ENCODE measurements at places on chromosomes 16 and 17.

DNA sequence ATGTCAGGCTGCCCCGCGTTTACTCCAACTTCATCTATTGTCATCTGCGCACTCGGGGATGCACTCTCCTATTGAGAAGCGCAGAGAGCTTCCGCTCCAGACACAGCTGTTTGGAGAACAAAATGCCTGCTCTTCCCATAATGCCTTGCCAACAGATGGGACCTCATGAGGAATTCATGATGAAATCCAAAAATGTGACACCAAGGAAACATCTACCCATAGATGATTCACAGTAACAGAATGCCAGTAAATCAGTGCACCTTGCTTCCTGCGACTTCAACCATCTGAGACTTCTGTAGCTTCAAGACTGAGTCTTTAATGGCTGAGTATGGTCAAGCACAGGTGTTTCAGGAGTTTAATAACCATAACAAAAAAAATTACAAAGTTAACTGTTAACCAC lies 1144.9 kb upstream of the GOT2 start:
- no peak for DNase-seq

- DNase-seq = peak; percentile 2
These were observed 123.8 kb downstream of the GOSR1 start for GRCh38 chr17:30600830-30601494.

DNA sequence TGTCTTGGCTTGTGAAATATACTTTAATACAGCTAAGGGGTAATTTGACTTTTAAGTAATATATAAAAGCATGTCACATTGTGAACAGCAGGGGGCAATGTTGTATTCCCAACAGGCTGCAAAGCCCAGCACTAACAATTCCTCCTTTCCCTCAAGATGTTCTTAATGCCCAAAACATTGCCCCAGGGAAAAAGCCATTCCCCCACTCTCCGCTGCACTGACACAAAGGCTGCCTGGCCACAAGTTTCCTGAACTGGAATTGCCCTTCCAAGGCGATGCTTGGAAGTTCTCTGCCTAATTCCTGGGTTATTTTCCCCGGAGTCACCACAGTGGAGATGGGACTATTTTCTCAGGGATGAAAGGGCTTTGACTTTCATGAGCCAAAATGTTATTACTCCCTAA lies 27.2 kb downstream of the CLEC16A start:
- DNase-seq = no peak

- DNase-seq = no peak
These were observed 92.1 kb upstream of the HLF start for GRCh38 chr17:55172612-55173011.

- no peak for DNase-seq
These were observed 88.4 kb downstream of the USP32 start for GRCh38 chr17:60303406-60304099.

GRCh38 chr16:85735225-85735635 lies 15.7 kb downstream of the C16orf74 start:
- DNase-seq = peak; percentile 44

DNA sequence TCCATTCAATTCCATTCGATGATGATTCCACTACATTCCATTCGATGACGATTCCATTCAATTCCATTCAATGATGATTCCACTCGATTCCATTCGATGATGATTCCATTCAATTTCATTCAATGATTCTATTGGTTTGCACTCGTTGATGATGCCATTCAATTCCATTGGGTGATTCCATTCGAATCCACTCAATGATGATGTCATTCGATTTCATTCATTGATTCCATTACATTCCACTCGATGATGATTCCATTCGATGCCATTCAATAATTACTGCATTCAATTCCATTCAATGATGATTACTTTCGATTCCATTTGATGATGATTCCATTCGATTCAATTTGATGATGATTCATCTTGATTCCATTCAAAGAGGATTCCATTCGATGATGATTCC lies 1299.4 kb downstream of the TP53TG3F start:
- no peak for DNase-seq

DNA sequence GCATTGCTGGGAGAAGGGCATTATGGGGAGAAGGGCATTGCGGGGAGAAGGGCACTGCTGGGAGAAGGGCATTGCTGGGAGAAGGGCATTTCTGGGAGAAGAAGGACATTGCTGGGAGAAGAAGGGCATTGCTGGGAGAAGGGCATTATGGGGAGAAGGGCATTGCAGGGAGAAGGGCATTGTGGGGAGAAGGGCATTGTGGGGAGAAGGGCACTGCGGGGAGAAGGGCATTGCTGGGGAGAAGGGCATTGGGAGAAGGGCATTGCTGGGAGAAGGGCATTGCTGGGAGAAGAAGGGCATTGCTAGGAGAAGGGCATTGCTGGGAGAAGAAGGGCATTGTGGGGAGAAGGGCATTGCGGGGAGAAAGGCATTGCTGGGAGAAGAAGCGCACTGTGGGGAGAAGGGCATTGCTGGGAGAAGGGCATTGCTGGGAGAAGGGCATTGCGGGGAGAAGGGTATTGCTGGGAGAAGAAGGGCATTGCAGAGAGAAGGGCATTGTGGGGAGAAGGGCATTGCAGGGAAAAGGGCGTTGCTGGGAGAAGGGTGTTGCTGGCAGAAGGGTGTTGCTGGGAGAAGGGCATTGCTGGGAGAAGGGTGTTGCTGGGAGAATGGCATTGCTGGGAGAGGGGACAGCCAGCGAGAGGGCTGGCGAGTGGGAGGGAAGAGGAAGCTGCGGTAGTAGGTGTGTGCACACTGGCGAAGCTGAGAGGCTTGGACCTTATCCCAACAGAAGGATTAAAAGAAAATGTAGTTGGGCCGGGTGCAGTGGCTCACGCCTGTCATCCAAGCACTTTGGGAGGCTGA lies 4.6 kb upstream of the PYDC1 start:
- no peak for DNase-seq
